ENCODE measurements at places on chromosomes 11 and 22. TPM values are rescaled to one million over a fixed set of nuclear protein-coding genes. Genes with fewer than 3 reads are reported as not detected.

GRCh38 chr22:50174382-50175190, 4.1 kb downstream of the PANX2 start:
- H3K4me1 ChIP-seq = no peaks in the 10 kb centered on the region
- H3K4me3 ChIP-seq = no peak overlapping the region
- H3K27ac ChIP-seq = no peak overlapping the region
- no peaks in the 10 kb centered on the region for H3K36me3 ChIP-seq

- H3K27me3 ChIP-seq = no peaks in the 10 kb centered on the region
- peaks cover 44% of the 10 kb centered on the region for H3K36me3 ChIP-seq
- no peak for DNase-seq
Measured at GRCh38 chr11:3041699-3042441, 15.4 kb downstream of the CARS1 start.

CARD10 gene
- total RNA-seq = not detected

- peaks cover 2% of the 10 kb centered on the region for H3K27me3 ChIP-seq
- no peak for DNase-seq
- H3K36me3 ChIP-seq = no peaks in the 10 kb centered on the region
- no peak overlapping the region for H3K27ac ChIP-seq
- H3K4me1 ChIP-seq = no peaks in the 10 kb centered on the region
Measured at GRCh38 chr11:63590024-63590788, 24.0 kb downstream of the PLAAT3 start.

FJX1 gene
- total RNA-seq = 0.26 TPM

A4GALT gene
- total RNA-seq = not detected

GRCh38 chr11:119093942-119094815, 7.5 kb downstream of the DPAGT1 start:
- H3K27me3 ChIP-seq = peaks cover 2% of the 10 kb centered on the region
- H3K36me3 ChIP-seq = peaks cover 72% of the 10 kb centered on the region
- peaks cover 60% of the 10 kb centered on the region for H3K4me1 ChIP-seq
- peak overlapping the region; percentile 92 for H3K27ac ChIP-seq

DNA sequence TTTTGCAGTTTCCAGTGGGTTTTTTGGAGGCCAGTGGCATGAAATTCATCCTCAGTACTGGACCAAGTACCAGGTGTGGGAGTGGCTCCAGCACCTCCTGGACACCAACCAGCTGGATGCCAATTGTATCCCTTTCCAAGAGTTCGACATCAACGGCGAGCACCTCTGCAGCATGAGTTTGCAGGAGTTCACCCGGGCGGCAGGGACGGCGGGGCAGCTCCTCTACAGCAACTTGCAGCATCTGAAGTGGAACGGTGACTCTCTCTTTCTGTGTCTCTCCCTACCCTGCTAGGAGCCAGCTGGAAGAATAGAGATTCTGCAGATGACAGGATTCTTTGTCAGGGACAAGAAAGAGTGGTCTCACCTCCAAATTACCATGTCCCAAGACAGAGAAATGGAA, 25.5 kb downstream of the EHF start:
- H3K27me3 ChIP-seq = peaks cover 67% of the 10 kb centered on the region
- H3K27ac ChIP-seq = no peak overlapping the region
- H3K36me3 ChIP-seq = no peaks in the 10 kb centered on the region
- H3K4me1 ChIP-seq = peaks cover 13% of the 10 kb centered on the region

GRCh38 chr11:44775366-44775984, 48.7 kb downstream of the TSPAN18 start:
- peak; percentile 79 for DNase-seq
- no peaks in the 10 kb centered on the region for H3K4me1 ChIP-seq
- peaks cover 2% of the 10 kb centered on the region for H3K27me3 ChIP-seq
- H3K36me3 ChIP-seq = no peaks in the 10 kb centered on the region

DNA sequence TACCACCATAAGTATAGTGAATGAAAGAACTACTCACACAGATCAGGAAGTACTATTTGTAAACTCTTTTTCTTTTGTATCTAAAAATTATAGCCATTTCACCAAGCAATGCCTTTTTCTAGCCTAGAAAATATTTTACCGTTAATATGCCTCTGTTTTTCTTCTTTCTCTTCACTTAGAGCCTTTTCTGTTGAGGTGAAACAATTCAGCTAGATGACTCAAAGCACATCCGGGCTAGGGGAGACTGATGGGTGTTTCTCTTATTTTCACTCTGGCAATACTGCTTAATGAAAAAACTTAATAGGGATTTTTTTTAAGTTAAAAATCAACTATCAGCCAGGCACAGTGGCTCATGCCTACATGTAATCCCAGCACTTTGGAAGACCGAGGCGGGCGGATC, 93.3 kb downstream of the SGSM3 start:
- peak overlapping the region; percentile 98 for H3K4me3 ChIP-seq
- H3K4me1 ChIP-seq = peaks cover 44% of the 10 kb centered on the region
- H3K36me3 ChIP-seq = peaks cover 18% of the 10 kb centered on the region

- no peaks in the 10 kb centered on the region for H3K4me1 ChIP-seq
- DNase-seq = no peak
- no peaks in the 10 kb centered on the region for H3K36me3 ChIP-seq
- H3K4me3 ChIP-seq = no peak overlapping the region
Measured at GRCh38 chr11:77182542-77183430, 54.7 kb downstream of the MYO7A start.

- no peak overlapping the region for H3K4me3 ChIP-seq
- no peaks in the 10 kb centered on the region for H3K27me3 ChIP-seq
- no peak overlapping the region for H3K27ac ChIP-seq
- DNase-seq = no peak
Measured at GRCh38 chr22:42769574-42770447, 49.1 kb upstream of the A4GALT start.

TTC12 gene
- total RNA-seq = 5.3 TPM

- no peak overlapping the region for H3K4me3 ChIP-seq
- H3K27me3 ChIP-seq = no peaks in the 10 kb centered on the region
- no peak for DNase-seq
- peaks cover 24% of the 10 kb centered on the region for H3K4me1 ChIP-seq
- H3K27ac ChIP-seq = no peak overlapping the region
Measured at GRCh38 chr22:19503869-19504268, 20.3 kb downstream of the CLDN5 start.

HTR3B gene
- total RNA-seq = not detected

DNA sequence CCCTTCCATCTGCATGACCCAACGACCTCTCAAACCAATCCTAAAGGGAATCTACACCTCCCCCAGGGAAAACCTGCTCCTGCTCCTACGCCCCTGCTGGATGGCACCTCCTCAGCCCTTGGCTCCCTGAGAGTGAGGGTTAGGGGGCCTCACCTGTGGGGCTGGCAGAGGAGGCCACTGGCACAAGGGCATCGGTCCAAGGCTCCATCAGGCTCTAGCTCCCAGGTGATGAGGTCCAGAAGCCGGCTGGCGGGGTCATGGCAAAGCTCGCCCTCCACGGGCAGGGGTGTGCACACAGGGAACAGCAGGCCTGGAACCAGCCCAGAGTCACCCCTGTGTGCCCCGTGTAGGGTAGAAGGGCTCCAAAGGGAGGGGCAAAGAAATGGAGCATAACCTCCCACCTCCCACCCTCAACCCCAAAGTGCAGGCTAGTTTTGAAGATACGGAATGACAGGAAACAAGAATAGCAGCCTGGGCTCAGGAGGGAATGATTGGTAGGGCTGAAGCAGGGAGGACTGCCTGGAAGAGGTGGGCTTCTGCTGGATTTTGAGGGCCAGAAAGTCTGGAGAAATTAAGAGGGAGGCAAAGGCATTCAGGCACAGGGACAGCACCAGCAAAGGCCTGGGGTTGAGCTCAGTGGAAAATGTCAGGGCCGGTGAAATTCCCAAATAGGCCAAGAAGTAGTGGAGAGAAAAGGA, 42.6 kb downstream of the DKK3 start:
- H3K4me3 ChIP-seq = no peak overlapping the region
- H3K27ac ChIP-seq = no peak overlapping the region
- DNase-seq = no peak
- H3K36me3 ChIP-seq = no peaks in the 10 kb centered on the region

HIC2 gene
- 5.9 TPM for total RNA-seq

GRCh38 chr11:70569618-70569890, 171.2 kb downstream of the CTTN start:
- DNase-seq = no peak
- H3K36me3 ChIP-seq = no peaks in the 10 kb centered on the region
- H3K4me1 ChIP-seq = no peaks in the 10 kb centered on the region
- H3K27ac ChIP-seq = no peak overlapping the region
- H3K27me3 ChIP-seq = peaks cover 9% of the 10 kb centered on the region

DNA sequence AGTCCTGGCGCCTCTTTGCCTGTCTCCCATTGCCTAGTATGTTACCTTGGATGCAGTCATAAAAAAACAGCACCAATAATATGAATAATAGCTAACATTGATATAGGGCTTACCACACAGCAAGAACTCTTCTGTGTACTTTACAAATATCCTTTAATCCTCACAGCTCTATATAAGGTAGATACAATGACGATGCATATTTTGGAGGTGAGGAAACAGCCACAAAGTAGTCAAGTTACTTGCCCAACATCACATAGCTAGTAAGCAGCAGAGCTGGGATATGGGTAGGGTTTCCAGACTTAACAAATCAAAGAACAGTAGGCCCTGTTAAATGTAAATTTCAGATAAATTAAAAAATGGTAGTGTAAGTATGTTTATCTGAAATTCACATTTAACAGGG, 128.8 kb downstream of the ST3GAL4 start:
- no peaks in the 10 kb centered on the region for H3K27me3 ChIP-seq
- peaks cover 9% of the 10 kb centered on the region for H3K4me1 ChIP-seq
- H3K27ac ChIP-seq = no peak overlapping the region
- no peaks in the 10 kb centered on the region for H3K36me3 ChIP-seq
- H3K4me3 ChIP-seq = no peak overlapping the region

DNA sequence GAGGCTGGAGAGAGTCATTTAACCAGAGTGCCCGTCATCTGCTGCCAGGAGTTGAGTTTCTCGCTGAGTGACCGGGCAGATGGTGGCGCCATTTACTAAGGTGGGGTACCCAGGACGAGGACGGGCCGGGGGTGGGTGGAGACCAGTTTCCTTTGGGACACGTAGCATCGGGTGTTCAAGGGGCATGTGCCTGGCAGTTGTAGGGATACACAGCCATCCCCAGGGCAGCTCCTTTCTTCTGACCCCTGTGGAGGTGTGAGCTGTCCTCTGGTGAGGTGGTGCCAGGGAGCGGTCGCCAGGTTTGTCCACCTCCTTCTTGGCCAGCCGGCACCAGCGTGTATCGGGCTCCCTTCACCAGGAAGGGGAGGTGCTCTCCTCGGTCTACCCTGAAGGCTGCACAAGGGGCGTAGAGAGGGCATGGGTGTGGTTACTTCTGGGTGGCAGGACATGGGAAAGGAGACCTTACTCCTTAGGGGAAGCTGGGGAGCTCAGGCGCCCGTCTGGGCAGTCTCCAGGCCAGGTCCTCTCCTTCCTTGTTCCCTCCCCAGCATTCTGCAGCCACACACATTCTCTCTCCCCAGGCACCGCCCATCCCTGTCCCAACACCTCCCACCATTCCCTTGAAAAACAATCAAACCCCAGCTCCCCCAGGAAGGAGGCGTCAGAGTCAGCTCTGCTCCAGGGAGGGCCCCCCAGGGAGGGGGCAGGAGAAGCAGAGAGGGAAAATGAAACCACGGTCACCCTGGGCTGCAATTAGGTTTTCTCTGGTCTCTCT, 10.3 kb upstream of the MB start:
- no peaks in the 10 kb centered on the region for H3K36me3 ChIP-seq
- H3K4me1 ChIP-seq = peaks cover 28% of the 10 kb centered on the region
- peak; percentile 80 for DNase-seq

- H3K4me3 ChIP-seq = no peak overlapping the region
- no peaks in the 10 kb centered on the region for H3K4me1 ChIP-seq
- DNase-seq = no peak
Measured at GRCh38 chr11:132631989-132632388, 900.3 kb downstream of the OPCML start.

NXPE4 gene
- total RNA-seq = not detected

SYT12 gene
- total RNA-seq = not detected

OR52E8 gene
- total RNA-seq = not detected

TBX10 gene
- not detected for total RNA-seq

- H3K4me1 ChIP-seq = no peaks in the 10 kb centered on the region
- no peaks in the 10 kb centered on the region for H3K36me3 ChIP-seq
- H3K27me3 ChIP-seq = peaks cover 5% of the 10 kb centered on the region
- no peak overlapping the region for H3K27ac ChIP-seq
- H3K4me3 ChIP-seq = no peak overlapping the region
Measured at GRCh38 chr11:17684550-17684949, 34.8 kb upstream of the MYOD1 start.

DNA sequence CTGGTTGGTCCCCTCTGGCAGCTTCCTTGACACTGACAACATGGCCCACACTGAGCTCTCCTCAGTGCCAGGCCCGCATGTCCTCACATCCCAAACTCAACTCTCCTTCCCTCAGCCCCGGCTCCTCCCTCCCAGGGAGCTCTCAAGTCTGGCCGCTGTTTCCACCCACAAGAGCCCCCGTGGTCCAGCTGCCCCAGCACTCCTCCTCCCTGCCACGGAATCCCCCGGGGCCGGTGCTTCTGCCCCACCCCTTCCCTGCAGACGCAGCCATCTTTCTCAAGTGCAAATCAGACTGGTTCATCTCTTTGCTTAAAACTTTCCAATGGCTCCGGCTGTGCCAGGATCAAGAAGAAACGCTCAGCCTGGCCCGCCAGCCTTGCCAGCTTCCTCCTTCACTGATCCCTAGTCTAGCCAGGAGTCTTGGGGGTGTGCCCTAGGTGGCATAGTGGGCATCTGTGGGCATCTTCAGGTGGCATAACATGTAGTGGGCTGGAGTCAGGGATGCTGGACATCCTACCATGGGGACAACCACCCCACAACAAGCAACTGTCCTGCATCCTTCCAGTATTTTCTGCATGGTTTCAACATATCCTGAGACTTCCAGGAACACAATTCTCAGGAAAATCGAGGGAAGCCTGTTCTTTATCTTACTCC, 22.3 kb upstream of the RASL10A start:
- DNase-seq = no peak
- no peak overlapping the region for H3K27ac ChIP-seq

DNA sequence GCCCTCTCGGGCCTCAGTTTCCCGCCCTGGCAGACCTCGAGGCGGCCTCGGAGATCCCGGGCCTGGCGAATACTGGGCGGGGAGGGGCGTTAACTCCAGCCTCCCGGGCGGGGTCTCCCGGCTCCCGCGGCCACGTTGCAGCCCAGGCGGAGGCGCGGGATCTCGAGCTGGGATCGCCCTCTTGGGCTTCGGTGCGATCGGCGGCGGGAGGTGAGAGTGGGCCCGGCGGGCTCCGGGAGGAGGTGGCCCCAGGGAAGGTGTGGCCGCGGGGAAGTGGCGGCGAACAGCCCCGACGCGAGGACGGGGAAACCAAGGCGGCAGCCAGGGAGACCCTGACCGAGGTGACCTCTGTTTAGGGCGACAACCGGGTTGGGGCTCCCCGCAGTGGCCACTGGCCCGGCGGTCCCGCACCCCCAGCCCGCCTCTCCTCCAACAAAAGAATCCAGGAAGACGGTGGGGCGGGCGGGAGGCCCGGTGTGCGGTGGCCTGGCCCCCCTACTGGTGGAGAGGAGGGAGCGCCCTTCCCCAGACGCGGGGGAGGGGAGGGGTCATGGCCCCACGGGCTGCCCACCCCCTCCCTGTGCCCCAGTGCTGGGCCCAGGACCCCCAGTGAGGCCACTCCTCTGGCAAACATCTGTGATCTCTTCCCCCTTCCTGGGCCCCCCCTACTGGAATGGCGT, at the start of gene PHETA2:
TSS of gene PHETA2 (plus strand) at position 117 of the 680 bp plus-strand sequence. CDS start 3,046 bp downstream, outside the sequence.
- H3K27ac ChIP-seq = peak within 1 kb of the TSS; percentile 79
- DNase-seq = peak; percentile 89
- H3K4me3 ChIP-seq = peak within 1 kb of the TSS; percentile 71
- no peaks in the 10 kb centered on the region for H3K27me3 ChIP-seq

SCGB2A2 gene
- not detected for total RNA-seq

- no peak for DNase-seq
- H3K36me3 ChIP-seq = no peaks in the 10 kb centered on the region
- H3K27ac ChIP-seq = no peak overlapping the region
- H3K4me3 ChIP-seq = no peak overlapping the region
- H3K27me3 ChIP-seq = no peaks in the 10 kb centered on the region
Measured at GRCh38 chr11:70871881-70872280, 380.5 kb downstream of the SHANK2 start.

Measured in activated CD4-positive, alpha-beta T cell treated with anti-CD3 and anti-CD28 coated beads, Interleukin-2, amount 10 ng/mL, durations not matched to agents 24 days and 14 days (primary cell).